ENCODE measurements at places on chromosomes 1 and 21.

DNA sequence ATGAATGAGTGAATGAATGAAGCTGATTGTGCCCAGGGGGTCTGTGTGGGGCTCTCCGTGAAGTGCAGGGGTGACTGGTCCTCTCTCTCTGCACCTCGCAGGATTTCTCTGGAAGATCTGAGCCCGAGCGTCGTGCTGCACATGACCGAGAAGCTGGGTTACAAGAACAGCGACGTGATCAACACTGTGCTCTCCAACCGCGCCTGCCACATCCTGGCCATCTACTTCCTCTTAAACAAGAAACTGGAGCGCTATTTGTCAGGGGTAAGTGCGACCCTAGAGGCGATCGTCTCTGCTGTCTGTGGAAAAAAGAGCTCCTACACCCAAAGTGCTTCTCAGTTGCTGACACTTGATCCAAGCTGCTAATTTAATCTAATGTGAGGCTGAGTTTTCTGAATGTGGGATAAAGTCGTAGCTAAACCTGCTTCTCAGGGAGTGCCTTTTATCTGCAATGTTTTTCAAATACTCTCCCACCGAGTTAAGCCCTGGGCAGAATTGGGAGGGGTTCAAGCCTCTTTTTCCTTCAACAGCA, 101.7 kb downstream of the HUNK start:
- DNase-seq = no peak

GRCh38 chr1:156123356-156124196, 9.1 kb downstream of the LMNA start:
- no peak for DNase-seq

GRCh38 chr1:93829061-93829460, 49.9 kb downstream of the DNTTIP2 start:
- DNase-seq = no peak

- DNase-seq = no peak
Observed at GRCh38 chr1:161111527-161111926, 6.3 kb downstream of the PFDN2 start.

DNA sequence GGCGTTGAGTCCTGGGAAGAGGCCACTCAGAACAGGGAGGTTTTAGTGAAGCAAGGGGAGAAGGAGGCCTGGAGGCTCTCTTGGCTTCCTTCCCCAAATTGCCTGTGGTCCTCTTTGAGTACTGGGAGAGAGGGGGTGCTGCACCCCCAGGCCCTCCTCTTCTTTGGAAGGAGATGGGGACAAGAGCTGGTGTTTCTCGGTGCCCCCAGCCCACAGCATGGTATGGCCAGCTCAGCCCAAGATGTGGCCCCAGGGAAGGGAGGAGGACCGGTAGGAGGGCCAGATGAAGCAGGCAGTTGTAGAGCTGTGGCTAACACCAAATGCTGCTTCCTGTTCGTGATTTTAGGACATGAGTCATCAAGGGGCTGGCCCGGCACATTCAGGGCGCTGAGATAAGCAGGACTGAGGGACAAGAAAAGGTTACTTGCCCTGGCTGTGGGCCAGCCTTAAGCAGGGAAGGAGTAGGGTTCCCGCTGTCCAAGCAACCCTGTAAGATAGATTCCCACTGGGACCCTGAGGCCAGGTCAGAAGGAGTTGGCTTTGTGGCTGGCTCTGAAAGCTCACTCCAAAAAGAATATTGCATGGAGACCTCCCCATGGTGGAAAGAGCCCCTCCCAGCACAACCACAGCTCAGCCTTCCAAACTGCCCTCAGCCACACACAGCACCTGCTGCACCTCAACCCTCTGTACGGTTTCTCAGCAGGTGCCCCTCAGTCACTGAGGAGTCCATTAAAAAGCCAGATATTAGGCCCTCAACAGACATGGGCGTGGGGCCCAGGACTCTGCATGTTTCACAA, 4.9 kb upstream of the TNFRSF1B start:
- no peak for DNase-seq

DNA sequence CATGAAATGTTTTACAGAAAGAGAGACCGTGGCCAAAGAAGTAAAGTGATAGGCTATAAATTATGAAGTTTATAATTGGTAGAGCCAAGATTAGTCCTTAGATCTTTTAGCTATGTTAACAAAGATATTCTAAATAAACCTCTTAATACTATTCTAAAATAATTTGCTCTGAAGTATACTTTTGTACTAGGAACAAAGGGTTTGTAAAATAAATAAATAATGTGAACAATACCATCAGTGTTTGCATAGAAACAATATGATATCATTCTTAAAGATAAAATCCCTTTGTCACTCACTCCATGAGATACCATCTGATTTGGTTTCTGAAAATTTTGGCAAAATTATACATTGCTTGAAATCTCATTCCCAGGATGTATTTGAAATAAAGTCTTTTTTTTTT, 107.6 kb upstream of the UBE2U start:
- no peak for DNase-seq

- DNase-seq = no peak
Observed at GRCh38 chr1:64006276-64007051, 197.0 kb upstream of the UBE2U start.

GRCh38 chr1:47624531-47624930, 186.7 kb downstream of the FOXD2 start:
- DNase-seq = no peak

DNA sequence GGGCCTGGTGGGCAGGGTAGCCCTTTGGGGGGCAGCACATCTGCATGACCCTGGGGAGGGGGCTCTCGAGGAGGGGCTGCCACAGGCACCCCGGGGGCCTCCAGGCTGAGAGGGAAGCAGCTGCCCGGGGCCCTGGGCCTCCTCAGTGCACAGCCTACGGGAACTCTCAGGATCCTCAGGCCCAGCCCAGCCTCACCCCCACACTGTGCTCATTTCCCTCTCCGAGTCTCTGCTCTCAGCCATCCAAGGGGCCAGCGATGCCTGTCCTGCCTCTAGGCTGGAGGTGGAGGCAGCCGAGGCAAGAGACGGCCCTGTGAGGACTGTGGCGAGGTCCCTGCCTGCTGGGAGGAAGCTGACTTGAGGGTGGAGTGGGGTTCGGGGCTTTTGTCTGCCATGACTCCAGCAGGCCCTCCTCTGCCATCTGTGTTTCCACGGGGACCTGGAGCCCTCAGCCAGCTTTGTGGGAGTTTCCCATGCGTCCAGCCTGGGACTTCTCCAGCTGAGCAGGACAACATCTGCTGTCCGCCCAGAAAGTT, 7.2 kb upstream of the PLEKHG5 start:
- DNase-seq = no peak

GRCh38 chr21:28280611-28281010, 712.1 kb downstream of the LTN1 start:
- no peak for DNase-seq

Measured in cortex of kidney (tissue), 1 donor.